KBM-7 (cell line): ENCODE measurements at places on chromosomes 6 and 20.

DNA sequence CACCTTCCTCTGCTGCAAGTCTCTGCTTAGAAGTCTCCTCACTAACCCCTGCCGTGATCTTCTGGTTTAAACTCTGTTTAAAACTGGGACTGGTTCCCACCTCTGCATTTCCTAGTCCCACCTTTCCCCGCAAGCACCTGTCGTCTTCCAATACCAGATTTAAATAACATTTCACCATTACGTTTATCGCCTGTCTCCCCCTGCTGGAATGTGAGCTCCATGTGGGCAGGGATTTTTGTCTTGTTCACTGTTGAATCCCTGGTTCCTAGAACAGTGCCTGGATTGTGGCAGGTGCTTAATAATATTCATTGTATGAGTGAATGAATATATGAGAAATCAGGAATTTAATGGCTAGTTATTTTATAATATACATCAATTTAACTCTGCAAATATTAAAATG is 2.7 kb downstream of the GUCA1A start:
- DNase-seq: no peak

DNA sequence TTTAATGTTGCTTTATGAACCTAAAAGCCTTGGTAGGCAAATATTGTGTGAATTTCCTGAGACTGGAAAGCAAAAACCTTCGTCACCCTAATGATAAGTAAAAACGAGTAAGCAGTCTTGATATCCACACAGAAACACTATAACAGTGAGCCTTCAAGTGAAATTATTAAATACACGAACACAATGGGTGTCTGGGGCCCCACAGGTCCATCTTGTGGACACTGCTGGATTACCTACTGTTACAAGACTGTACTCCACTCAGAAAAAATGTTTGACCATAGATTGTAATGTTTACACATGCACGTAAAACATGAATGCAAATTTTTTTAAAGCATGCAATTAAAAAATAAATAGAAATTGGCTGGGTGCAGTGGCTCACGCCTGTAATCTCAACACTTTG is 466.9 kb downstream of the CD83 start:
- DNase-seq: no peak

- peak; percentile 19 for DNase-seq
These were observed 164.7 kb upstream of the PDE7B start for GRCh38 chr6:135686784-135687301.

DNA sequence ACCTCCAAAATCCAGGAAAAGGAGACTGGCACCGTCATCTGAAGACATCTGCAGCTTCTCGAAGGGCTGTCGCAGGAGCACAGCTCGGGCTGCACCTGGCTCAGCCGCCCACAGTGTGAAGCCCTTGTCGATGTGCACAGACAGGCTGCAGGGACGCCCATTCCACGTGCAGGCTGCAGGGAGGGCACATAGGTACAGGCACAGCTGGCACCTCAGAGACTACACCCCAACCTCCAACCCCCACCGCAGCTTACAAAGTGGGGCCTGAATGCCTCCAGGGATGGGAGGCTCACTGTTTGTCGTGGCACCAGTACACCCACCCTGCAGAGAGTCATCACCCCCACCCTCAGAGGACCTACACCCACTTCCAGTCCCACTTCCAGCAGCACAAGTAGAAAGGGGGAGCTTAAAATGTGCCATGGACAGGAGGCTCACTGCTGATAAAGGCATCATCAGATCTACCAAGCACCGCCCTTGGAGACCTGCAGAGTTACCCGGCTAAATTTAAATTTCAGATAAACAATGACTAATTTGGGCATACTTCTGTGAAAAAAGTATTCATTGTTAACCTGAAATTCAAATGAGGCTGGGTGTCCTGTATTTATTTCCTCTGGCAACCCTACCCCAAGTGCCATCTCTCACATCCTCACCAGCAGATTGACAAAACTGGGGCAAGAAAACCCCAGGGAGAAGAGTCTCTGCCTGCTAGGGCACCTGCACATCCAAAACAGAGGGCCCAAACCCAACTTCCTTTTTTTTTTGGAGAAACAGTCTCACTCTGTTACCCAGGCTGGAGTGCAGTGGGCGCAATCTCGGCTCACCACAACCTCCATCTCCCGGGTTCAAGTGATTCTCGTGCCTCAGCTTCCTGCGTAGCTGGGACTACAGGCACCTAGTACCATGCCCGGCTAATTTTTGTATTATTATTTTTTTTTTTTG is 7.7 kb upstream of the CDK5RAP1 start:
- DNase-seq: no peak

DNA sequence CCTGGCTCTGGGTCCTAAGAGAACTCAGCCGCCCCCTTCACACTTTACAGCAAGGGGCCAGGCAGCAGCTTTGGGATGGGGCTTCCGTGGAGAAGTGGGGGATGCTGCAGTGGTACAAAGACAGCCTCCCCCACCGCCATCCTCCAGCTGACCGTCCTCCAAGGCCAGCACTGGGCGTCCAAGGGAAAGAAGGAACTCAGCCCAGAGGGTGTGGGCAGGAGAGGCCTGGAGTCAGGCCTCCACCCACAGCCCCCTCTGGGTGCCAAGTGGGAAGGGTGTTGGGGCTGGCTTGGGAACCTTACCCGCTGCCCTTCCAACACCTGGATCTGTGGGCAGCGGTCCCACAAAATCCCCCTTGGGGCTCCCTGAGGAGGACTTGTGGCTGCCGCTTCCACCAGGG is 13.1 kb downstream of the STMN3 start:
- no peak for DNase-seq

DNA sequence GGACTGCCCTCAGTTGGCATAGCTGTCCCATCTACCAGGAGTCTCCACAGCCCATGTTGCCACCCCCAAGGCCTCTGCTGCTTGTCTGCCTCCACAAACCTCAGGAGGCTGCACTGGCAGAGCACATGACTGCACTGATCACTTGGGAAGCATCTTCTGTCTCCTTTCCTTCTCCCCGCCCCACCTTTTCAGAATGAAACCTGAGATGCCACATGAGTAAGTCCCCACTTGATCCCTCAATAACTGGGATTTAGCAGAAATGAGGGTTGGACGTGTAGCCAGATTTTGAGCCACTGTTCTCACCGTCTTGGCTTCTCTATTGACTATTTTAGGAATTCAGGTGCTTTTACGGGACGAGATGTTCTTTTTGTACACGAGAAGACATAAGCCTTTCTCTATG is 328.4 kb downstream of the CDC5L start:
- no peak for DNase-seq

GRCh38 chr20:4813076-4813862 is 91.6 kb downstream of the PRND start:
- DNase-seq: peak; percentile 75

GRCh38 chr6:109794201-109794923 is 103.3 kb downstream of the FIG4 start:
- DNase-seq: no peak

DNA sequence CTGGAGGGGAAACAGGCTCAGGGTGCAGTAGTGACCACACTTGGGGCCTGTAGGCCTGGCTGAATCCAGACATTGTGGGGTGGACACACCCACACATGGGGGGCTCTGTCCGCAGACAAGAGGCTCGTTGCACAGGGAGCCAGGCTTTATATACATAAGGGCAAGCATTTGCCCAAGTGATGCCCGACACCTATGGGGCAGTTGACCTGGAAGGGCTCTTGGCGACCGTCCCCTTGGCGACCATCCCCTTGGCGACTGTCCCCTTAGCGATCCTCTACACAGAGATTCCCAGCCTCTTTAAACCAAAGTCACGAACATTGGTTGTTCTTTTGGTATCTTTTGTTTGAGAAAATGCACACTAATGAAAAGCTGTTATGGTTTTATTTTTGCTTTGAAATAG is 2.7 kb downstream of the TOX2 start:
- DNase-seq: no peak

- no peak for DNase-seq
These were observed 42.8 kb upstream of the PCMTD2 start for GRCh38 chr20:64212755-64213154.

- no peak for DNase-seq
These were observed 1.7 kb upstream of the TEAD3 start for GRCh38 chr6:35498422-35499067.

- no peak for DNase-seq
These were observed at the start of gene CALHM4 for GRCh38 chr6:116553451-116553850. Gene CALHM4, plus strand, starts transcription at chr6:116553751. Its CDS starts 43 bp downstream, at chr6:116553794.

DNA sequence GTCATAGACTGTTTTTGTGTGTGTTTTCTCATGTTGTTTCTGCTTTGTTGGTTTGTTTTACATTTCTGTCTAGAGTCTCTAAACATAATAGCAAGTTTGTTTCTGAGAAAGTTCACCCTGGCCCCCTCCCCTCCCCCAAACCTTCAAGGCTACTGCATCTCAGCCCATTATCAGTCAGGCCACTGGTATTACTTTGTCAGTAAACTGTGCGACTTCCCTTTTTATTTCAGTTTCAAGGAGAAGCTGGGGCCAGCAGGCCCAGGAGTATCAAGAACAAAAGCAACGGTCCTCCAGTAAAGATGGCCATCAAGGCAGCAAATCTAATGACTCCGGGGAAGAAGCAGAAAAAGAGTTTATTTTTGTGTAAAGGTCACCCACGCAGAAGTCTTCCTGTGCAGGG is 32.8 kb upstream of the SCGN start:
- peak; percentile 23 for DNase-seq

GRCh38 chr6:28864326-28864923 is 59.4 kb downstream of the TRIM27 start:
- no peak for DNase-seq

DNA sequence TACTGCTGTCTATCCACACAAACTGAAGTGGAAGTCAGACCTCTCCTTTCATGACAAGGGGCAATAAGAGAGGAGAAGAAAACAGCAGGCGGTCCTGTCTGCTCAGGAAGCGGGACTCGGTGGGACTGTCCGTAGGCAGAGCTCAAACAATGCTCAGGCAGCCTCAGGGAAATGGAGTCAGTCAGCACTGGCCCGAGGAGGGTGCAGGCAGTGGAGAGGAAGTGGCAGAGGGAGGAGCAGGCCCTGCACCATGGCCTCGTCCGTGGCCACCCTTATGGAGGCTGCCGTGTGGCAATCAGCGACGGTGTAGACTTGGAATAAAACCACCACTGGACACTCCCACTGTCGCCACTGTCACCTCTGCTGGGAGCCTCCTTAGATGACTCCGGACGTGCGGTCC is 19.6 kb downstream of the FOXC1 start:
- no peak for DNase-seq

GRCh38 chr6:36360241-36361054 is 23.8 kb upstream of the BNIP5 start:
- peak; percentile 77 for DNase-seq

DNA sequence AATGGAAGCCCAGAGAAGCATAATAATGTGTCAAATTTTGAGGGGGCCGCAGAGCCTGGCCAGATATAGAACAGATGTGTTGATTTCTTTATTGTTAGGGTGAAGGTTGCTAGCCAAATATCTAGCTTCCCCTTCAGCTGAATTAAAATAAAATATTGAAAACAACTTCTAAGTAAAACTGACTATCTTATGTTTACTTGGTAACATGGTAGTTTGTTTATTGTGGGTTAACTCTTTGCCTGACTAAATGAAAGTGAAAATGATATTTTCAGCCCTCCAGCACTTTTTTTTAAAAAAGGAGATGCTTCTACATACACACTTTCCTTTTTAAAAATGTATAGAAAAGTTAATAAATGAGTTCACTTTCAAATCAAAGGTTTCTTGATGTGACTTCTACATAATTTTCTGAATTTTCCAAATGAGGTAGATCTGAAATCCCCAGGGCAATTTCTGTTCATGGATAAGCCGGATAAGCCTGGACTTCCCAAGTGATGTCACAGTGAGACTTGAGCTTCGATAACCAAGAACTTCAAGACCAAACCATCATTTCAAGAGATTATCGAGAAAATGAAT is 172.1 kb upstream of the OLIG3 start:
- DNase-seq: no peak

- DNase-seq: no peak
These were observed 105.6 kb upstream of the NXT1 start for GRCh38 chr20:23244916-23245552.

GRCh38 chr6:110355022-110355421 is 3.1 kb downstream of the METTL24 start:
- DNase-seq: no peak

DNA sequence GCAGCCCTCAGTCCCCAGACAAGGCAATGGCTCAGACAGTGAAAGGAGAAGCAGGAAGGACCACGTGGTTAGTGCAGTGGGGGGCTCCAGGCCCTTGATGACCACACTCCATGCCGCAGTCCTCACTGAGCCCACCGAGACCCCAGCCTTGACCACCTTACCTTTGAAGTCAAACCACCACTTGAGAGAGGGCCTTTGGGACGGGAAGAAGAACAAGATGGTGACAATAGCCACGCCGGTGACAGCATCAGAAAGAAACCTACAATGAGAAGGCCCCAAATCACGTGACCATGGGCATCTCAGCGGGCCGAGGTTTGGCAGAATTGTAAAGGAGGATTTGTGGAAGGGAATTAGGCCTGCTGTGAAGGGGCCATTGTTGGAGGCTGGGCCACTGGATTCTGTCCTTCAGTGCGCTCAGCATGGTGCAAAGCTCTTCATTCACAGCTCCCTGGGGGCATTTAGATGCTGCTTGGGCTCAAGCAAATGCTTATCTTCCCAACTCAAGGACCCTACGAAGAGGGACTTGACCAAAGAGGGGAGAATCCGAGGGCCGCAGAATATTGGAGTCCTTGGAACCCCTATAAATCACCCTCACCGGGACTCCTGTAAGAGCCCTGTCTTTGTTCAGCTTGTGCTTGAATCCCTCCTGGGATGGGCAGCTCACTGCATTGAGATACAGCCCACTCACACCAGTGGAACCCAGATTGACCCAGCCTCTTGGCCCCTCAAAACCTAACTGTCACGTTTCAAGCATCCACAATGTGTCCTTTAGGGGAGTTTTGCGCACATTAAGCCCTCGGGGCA is 33.2 kb upstream of the OCSTAMP start:
- no peak for DNase-seq

DNA sequence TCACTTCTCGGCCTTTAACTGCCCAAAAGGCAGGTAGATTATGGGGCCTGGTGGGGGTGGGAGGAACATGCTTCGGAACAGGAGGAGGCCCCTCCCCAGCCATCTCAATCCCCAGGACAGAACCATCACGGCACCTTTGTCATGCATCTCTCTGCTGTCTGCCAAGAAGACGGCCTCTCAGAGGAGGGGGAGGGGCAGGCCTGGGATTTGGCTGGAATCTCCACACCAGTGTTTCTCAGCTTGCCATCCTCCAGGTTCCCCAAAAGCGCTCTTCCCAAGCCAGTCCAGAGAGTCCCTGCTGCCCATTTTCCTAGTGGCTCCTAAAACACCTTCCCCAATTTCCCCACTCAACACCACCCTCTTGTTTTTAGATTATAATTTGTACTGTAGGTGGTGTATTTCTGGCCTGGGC is 2.5 kb upstream of the POU5F1 start:
- no peak for DNase-seq

GRCh38 chr20:41057999-41058673 is 29.5 kb downstream of the TOP1 start:
- peak; percentile 33 for DNase-seq

DNA sequence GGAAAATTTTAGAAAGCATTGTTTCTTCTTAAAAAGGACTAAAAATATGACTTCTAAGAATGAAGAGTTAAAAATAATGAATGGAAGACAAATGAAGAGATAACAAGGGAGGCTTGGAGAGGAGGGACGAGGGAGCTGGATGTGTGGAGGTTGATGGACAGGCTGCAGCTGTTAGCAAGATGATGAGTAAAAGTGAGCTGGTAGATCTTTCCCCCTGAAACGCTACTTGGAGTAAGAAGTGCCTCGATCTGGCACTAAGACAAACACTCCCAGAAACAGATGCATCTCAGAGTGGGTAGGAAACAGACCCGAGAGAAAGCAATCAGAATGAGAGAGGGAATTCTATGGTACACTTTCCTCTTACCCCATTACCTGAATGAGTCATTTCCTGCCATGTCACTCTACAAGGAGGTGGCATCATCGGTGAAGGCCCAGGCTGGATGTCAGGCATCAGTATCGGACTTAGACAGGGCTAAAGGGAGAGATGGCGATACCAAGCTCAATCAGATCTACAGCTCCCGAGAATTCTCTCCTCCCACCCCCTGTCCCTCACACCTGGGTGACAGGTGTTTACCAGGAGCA is 154.1 kb upstream of the BMP2 start:
- no peak for DNase-seq
